Lung (tissue), 17 donors: ENCODE measurements at places on chromosomes 1 and 21. TPM values are rescaled to one million over a fixed set of nuclear protein-coding genes. Genes with fewer than 3 reads are reported as not detected.

DNA sequence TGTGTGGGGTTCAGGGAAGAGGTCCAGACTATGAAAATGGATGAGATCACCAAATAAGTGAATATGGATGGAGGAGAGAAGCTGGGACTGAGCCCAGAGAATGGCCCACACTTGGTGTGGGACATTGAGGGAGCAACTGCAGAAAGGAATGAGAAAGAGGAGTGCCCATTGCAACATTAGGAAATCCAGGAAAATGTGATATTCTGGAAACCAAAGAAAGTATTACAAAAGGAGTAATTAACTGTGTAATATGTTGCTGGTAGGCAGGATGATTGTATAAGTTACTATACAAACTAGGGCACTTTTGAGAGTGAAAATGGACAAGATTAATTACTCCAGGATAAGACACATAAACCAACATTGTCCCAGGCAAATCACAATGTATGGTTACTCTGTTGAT, 59.8 kb upstream of the ARTN start:
- DNase-seq = no peak

DNA sequence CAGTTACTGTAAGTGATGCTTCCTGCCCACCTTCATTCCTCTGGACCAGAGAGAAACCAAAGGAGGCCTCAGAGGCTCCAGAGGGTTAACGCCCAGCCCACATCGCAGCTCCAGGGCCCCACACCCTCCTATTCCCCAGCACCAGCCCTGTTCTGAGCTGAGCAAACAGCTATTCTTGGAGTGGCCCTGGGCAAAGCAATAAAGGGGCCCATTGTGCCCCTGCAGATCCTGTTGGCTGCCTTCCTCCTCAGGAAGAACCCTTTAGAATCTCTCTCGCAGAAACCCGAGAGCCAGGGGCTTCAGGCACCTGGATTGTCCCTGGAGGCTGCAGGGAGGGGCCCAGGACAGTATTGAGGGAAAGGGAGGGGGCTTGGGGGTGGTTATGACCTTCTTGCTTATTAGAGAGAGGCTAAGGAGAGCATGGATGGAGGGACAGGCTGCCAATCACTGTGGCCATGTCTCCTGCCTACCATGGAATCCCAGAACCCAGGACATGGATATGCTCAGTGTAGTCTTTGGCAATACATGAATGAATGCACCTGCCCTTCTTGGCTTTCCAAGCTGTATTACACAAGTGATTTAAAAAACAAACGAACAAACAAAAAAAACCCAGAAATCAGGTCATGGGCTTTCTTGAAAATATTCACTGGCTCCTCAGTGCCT, 9.2 kb downstream of the PADI2 start:
- peak; percentile 64 for DNase-seq

- DNase-seq = no peak
Measured at GRCh38 chr1:195415584-195415983, 1192.7 kb downstream of the KCNT2 start.

The F13B gene
- total RNA-seq = not detected

GRCh38 chr1:117387060-117387633, 19.9 kb downstream of the MAN1A2 start:
- no peak for DNase-seq

DNA sequence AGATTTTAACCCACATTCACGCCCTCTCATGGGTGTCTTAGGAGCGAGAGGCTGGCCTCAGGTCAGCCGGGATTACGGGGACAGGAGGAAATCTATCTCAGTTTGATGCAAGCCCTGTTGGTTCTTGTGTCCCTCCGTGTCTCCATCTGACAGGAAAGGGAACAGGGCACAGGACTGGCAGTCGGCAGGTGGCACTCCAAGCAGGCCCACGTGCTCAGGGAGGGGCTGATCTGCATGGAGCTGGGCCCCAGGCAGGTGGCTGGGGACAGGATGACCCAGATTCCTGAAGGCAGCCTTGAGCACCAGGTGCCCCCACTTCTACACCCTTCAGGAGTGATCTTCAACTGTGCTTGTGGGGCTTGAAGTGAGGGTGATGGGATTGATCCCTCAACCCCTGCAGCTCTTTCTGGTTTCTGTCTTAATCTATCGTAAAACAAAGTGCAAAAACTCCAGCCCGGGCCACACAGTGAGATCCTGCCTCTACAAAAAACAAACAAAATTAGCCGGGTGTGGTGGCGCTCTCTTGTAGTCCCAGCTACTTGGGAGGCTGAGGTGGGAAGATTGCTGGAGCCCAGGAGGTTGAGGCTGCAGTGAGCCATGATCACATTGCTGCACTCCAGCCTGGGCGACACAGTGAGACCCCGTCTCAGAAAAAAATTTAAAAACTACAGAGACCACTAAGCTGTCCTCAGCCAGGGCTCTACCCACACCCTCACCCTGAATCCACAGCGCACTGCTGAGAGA, 8.3 kb downstream of the PLEKHG5 start:
- DNase-seq = peak; percentile 52

- no peak for DNase-seq
Measured at GRCh38 chr1:58469016-58469415, 77.5 kb downstream of the OMA1 start.
